NCI-H1930 (cell line): ENCODE measurements at places on chromosomes 5 and 9.

DNA sequence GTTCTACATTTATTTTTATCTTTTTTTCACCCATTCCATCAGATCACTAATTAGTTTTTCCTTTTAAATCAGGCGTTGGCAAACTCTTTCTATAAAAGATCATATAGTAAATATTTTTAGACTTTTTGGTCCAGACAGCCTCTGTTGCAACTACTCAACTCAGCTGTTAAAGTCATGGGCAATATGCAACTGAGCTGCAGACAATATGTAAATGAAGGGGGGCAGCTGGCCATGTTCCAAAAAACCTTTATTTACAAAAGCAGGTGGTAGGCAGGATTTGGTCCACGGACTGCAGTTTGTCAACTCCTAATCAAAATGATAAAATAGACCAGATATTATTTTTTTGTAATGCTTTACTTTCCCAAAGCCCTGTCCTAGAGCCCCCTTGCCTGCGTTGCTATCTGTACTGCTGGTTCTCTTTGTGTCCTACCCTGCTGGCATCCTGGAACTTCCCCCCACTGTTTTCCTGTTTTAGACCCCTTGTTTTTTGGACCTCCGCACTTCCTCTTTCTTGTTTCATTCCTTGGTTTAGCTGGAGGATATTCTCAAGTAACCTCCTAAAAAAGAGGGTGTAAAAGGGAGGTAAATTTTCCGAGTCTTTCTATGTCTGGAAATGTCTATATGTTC is 24.7 kb upstream of the TNFSF8 start:
- no peak for DNase-seq

GRCh38 chr5:108747774-108748400 is at the start of gene FER:
Gene FER (plus strand): TSS chr5:108747897. CDS start chr5:108798183, 50,286 bp downstream.
- DNase-seq: no peak

- DNase-seq: no peak
Observed at GRCh38 chr5:134026521-134027287, 21.9 kb upstream of the VDAC1 start.

- no peak for DNase-seq
Observed at GRCh38 chr5:67612961-67613360, 416.4 kb upstream of the CD180 start.

DNA sequence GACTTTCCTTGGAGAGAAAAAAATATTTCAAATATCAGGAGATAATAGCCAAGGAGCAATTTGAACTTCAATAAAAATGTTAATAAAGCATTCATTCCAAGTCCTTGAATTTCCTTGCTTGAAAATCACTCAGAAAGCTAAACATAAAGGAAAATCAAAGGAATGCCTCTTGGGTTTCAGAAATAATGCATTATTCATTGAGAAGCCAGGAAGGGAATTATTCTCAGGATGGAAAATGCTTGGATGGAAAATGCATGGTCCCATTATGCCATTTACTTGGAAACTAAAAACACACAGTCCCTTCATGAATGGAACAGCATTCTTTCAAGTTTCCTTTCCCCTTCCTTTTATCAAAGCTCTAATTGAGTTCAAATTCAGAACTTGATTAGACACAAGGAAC is 160.9 kb downstream of the LPAR1 start:
- no peak for DNase-seq

DNA sequence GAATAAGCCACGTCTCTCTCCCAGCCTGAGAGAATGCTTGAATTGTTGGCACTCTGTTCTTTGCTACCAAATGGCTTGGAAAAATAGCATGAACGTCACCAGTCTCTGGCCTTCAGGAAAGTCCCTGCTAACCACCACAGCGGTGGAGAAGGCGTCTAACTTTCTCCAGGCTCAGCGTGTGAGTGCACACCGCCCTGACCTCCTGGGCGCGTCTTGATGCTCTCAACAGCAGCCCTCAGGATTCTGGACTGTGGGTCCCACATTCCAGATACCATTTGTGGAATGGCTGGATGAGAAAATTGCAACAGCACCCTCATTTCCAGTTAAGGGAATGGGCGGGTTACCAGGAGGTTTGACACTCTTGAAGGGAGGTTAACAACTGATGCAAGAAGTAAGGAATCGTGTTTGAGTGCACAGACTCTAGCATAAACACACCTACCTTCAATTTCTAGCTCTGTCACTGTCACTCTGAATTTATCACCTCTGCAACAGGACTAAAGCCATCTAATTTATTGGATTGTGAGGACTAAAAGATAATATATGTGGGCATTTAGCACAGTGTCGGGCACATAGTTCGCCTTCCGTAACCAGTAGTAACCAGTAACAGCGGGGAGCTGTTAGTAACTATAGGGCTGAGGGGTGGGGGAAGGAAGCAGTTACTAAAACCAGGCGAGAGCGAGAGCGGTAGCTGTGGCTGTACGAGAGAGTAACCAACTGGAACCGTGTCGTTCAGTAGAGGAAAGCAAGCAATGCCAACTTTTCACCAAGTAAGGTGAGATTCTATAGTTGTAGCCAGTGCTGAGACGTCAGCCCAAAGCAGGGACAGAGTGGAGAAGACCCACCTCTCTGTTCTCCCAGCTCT is 807 bp upstream of the PLGRKT start:
- no peak for DNase-seq

- DNase-seq: no peak
Observed at GRCh38 chr5:125750861-125751186, 672.4 kb upstream of the GRAMD2B start.
